ENCODE measurements at places on chromosomes 11 and 22.

DNA sequence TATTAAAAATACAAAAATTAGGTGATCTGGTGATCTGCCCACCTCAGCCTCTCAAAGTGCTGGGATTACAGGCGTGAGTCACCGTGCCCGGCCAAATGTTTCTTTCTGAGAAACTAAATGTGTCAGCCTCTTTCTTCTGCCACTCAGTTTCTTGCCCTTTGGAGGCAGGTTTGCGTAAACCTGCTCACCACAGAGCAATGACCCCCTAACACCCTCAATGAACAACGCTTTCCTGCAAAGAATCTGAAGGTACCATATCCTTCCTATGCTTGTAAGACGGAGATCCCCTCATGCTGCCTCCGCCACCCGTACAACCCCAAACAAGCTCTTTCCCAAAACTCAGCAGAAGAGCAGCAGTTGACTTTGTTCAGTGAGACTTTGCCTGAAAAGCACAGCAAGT, 38.7 kb upstream of the TTLL12 start:
- DNase-seq = no peak

GRCh38 chr11:116948391-116948790, 111.0 kb upstream of the APOA1 start:
- DNase-seq = no peak

GRCh38 chr22:50086526-50086925, 1.3 kb upstream of the MLC1 start:
- DNase-seq = no peak

- no peak for DNase-seq
Measured at GRCh38 chr11:129435499-129436245, 60.0 kb downstream of the BARX2 start.

- DNase-seq = no peak
Measured at GRCh38 chr11:26953770-26954392, 40.0 kb upstream of the FIBIN start.

DNA sequence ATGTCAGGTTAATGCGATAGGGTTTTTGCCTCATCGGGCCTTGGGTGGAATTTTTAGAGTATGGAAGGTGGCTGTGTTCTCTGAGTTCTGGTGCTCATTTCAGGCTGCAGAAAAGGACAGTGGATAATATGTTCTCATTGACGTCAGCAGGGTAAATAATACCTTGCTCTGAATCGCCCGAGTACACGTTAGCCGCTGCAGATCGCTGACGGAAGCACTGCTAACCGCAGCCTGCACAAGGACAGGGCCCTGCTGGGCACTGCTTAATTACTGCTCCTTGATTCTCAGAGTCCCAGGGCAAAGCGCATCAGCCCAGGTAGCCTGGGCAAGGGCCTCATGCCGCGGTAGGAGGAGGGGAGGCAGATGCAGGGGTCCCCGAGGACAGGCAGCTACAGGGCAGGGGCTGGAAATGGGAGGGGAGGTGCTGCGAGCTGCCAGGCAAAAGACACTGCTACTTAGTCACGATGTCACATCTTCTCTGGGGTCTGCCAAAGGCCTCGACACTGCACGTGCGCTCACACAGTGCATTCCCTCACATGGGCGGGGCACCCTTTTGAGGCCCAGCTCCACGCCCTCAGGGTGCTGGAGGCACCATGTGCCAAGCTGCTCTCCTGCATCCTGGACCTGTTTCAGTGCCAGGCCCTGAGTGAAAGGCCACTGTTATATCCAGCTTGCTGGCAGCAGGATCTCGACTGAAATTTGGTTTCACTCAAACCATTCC, 35.2 kb downstream of the PPP2R1B start:
- no peak for DNase-seq

GRCh38 chr22:18116634-18117033, 6.0 kb downstream of the TUBA8 start:
- no peak for DNase-seq

DNA sequence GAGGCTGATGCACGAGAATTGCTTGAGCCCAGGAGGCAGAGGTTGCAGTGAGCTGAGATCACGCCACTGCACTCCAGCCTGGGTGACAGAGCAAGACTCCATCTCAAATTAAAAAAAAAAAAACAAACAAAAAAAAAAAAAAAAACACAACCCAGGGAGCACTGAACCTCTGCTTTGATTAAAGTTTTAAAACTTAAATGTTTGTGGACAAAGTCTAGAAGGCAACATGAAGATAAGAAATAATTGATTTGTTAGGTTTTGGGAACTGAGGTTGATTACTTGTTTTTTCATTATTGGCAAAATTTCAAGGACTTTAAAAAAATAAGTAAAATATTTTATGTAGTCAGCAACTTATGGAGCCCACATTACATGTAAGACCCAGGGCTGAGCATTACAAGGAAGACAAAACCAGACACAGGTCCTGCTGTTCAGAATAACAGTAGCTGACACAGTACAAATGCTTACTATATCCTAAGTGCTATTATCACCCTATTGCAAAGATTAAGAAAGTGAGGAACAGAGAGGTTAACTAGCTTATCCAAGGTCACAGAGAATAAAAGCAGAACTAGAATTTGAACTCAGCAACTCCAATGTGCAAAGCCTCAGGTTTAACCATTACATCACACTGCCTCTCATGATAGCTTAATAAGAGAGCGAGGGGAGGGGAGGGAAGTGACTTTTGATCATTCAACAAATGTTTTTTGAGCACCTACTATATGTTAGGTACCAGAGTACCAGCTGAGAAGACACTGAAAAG, 2.3 kb upstream of the CRY2 start:
- DNase-seq = no peak

GRCh38 chr11:16155448-16155847, 200.9 kb downstream of the SOX6 start:
- no peak for DNase-seq

GRCh38 chr22:48794906-48795305, 1032.8 kb downstream of the BRD1 start:
- no peak for DNase-seq

DNA sequence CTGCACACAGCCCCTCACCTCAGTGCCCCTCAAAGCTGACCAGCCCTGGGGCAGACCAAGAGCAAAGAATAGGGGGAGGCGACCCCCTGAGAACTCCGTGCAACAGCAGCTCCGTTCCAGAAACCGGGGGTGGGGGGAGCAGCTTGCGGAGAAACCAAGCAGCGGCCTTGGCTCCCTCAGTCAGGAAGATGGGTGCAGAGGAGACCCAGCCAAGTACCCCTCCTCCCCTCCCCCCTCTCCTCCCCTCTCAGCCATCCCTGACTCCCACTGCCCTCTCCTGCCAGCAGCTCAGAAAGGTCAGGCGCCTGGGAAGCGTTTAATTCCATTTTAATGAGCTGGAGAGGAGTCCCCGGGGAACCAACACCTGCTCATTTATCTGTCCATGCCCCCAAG, 78.9 kb downstream of the PDE2A start:
- no peak for DNase-seq

- DNase-seq = no peak
Measured at GRCh38 chr11:20421946-20422345, 34.4 kb downstream of the PRMT3 start.

DNA sequence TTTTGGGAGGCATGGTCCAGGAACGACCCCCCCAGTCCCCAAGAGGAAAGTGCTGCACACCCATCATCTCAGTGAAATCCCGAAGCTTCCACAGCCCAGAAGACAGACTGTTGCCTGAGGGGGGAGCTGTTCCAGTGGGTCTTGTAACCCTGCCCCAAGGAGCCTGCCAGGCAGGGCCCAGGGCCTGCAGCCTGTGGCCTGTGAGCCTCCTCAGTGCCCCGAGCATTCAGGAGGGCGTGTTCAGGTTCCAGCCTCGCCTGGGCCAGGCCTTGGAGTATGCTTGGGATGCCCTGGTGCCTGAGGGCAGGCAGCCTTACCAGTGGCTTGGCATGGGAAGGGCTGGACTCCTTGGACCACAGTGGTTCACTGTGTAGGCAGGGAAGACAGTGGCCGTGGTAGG, 18.0 kb upstream of the CABP2 start:
- no peak for DNase-seq

GRCh38 chr11:8532475-8532874, 61.6 kb downstream of the STK33 start:
- no peak for DNase-seq

GRCh38 chr22:37412495-37413250, 14.6 kb downstream of the ELFN2 start:
- DNase-seq = no peak

- DNase-seq = no peak
Measured at GRCh38 chr22:23166042-23166831, 14.1 kb upstream of the BCR start.

GRCh38 chr11:32487270-32487669, 51.9 kb upstream of the WT1 start:
- DNase-seq = no peak

DNA sequence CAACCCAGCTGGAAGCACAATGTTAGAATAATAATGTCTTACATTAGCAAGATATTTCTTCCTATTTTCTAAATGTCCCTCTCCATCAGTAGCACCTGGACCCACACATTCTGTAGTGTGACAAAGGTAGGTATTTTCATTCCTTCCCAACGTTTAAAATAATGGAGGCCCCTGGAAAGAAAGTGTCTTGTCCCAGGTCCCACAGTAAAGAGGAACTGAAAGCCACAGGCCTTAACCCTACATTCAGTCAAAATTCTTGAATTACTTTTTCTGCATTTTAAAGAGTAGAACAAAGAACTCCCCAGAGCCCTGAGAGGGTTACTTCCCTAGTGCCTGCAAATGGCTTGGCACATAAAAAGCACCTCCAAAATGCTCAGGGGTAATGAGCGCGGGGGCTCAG, 26.3 kb downstream of the OPCML start:
- DNase-seq = no peak

DNA sequence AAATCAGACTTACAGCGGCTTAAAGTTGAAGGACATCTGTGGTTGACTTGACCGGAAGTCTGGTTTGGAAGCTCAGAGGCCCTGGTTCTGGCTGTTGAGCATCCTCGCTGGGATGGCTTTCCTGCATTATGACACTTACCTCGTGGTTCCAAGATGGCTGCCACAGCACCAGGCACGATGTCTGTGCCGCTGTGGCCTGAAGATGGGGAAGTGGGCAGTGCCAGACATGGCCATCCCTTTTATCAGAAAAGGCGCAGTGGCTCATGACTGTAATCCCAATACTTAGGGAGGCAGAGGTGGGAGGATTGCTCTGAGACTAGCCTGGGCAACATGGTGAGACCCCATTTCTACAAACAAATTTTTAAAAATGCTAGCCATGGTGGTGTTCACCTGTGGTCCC, 40.5 kb downstream of the CD82 start:
- no peak for DNase-seq

GRCh38 chr11:118109231-118109630, 22.5 kb upstream of the SMIM35 start:
- no peak for DNase-seq

DNA sequence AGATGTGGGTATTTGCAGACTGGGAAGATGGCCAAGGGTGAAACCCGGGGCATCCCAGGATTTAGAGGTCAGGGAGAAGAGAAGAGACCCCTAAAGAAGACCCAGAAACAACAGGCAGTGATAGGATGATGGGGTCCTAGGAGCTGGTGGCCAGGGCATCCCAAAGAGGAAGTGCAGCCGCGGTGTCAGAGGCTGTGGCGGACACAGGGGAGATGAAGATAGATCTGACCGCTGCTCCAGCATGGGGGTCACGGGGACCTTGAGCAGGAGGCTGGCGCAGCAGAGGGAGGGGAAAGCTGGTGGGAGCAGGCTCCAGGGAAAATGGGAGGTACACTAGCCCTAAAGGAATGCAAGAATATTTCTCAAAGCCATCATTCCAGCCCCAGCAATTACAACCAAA, 47.3 kb downstream of the CTTN start:
- DNase-seq = no peak

- no peak for DNase-seq
Measured at GRCh38 chr11:117855912-117856651, 20.4 kb downstream of the FXYD6 start.

DNA sequence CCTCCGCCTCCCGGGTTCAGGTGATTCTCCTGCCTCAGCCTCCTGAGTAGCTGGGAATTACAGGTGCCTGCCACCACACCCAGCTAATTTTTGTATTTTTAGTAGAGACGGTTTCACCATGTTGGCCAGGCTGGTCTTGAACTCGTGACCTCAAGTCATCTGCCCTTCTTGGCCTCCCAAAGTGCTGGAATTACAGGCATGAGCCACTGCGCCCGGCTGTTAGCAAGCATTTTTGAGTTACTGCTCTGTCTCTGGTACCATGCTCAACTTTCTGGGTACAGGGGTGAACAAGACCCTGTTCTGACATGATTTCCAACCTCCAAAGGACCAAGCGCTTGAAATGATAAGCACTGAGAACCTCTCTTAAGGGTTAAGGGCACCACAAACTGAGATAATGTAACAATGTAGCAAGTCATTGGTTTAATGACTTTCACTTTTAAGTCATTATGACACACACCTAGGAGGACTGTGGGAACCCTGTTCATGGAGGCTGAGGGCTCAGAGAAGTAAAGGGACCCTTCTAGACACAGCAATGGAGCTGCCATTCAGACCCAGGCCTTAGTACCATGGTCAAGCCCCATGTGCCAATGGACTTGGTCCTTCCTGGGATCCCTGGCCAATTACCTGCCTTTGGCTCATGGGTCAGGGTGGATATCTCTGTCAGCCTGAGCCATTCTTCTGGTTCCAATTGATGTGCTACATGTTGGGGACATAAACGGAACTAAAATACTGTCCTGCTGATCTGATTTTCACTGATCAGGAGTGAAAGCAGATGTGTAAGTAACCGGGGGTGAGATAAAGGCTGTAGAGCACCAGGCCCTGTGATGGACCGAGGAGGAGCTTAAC, 11.6 kb downstream of the SLC3A2 start:
- no peak for DNase-seq

GRCh38 chr11:73340164-73340563, 32.1 kb downstream of the ARHGEF17 start:
- no peak for DNase-seq

DNA sequence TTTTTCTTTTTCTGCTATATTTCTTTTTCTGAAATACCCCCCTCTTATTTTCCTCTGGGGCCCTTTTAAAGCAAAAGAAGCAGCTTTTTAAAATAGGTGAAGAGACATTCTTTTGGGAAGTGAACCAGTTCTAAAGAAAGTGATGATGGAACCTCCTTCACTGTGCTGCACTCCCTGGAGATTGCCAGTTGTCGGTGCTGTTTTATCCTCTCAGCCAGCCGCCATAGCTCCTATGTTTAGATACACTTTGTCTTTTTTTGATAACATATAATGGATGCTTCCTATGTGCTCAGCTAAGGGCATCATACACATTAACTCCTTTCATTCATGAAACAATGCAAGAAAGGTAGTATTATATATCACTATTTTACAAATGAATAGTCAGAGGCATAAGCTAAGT, 14.0 kb downstream of the CFAP300 start:
- DNase-seq = no peak

GRCh38 chr11:34864424-34864823, 51.8 kb downstream of the APIP start:
- no peak for DNase-seq

All from stimulated activated CD4-positive, alpha-beta T cell treated with anti-CD3 and anti-CD28 coated beads, Interleukin-15, amount 100 ng/mL, for 1 hour (primary cell).